ENCODE measurements at places on chromosomes 7 and 10.

GRCh38 chr7:32865448-32866030 is 26.0 kb downstream of the KBTBD2 start:
- DNase-seq, result no peak

DNA sequence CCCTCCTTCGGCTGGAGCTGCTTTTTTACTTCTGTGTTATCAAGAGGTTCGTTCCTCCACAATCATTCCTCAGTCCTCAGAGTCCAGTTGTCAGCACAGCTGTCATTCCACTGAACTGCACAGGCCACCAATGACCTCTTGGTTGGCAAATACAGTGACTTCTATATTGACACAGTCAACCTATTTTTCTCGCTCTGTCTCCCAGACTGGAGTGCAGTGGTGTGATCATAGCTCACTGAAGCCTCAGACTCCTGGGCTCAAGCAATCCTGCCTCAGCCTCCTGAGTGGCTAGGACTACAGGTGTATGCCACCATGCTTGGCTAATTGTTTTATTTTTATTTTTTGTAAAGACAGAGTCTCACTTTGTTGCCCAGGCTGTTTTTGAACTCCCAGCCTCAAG is 27.7 kb downstream of the CRCP start:
- no peak for DNase-seq

GRCh38 chr10:119342335-119342734 is 135.0 kb downstream of the GRK5 start:
- no peak for DNase-seq

- DNase-seq, result no peak
Measured at GRCh38 chr7:158957510-158957906, 101.2 kb downstream of the DYNC2I1 start.

- peak; percentile 86 for DNase-seq
Measured at GRCh38 chr7:112211348-112211907, 4.9 kb downstream of the ZNF277 start.

All from kidney tubule cell (primary cell).